Glutamatergic neuron (in vitro differentiated cells): ENCODE measurements at places on chromosomes 16 and 17. TPM values are rescaled to one million over a fixed set of nuclear protein-coding genes. Genes with fewer than 3 reads are reported as not detected.
A peak's percentile ranks its signal among the peaks of the same experiment; 100 is the strongest.

DNA sequence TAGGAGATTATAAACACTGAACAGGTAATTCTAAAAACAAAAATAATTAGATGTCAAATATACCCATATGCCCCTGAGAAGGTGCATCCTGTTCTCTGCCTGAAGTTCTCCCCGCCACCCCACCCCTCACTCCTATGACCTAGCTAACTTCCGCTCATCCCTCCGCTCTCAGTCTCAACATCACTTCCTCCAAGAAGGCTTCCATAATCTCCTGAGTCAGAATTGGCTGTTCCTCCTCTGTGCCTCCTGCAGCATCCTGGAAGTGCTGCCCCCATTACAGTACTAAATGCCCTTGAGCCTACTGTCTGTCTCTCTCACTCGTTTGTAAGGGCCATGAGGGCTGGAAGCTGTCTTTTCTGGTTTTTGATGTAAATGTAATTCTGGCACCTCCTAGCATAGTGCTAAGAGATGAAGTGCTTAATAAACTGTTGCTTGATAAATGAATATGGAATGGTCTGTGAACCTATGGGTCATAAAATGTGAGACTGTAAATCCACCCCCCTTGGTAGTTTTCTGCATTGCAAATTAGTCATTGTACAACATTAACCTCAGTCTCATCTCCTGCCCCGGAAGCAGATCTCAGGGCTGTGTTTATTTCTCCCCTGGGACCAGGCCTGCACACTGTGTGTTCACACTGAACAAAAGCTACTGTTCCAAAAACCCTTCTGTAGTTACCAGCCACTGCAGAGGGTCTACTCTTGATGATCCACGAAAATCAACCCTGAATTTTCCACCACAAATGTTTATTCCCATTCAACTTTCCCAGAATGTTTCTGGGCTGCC lies 3.9 kb upstream of the MYO1D start:
- no peak overlapping the region for H3K27ac ChIP-seq
- DNase-seq = no peak
- H3K27me3 ChIP-seq = peaks cover 3% of the 10 kb centered on the region
- H3K36me3 ChIP-seq = no peaks in the 10 kb centered on the region

DNA sequence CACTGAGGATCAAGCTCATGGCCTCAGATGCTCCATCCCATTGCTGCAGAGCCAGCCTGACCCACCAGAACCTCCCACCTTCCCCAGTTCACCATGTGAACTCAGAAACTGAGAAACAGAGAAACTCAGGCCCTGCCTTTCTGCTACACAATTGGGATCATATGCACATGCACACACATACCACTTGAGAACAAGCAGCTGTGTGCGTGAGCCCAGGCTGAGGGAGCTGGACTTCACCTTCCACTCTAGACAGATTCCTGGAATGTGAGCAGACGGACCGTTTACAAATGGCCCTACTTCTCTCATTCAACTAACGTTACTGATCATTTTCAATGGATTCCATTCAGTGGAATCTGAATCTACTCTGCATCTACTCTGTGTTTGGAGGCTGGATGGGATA lies 1.7 kb upstream of the SPEM2 start:
- H3K4me1 ChIP-seq = peaks cover 19% of the 10 kb centered on the region
- no peak overlapping the region for H3K4me3 ChIP-seq
- no peaks in the 10 kb centered on the region for H3K36me3 ChIP-seq
- peaks cover 15% of the 10 kb centered on the region for H3K27me3 ChIP-seq

- peaks cover 34% of the 10 kb centered on the region for H3K4me1 ChIP-seq
- H3K27me3 ChIP-seq = peaks cover 17% of the 10 kb centered on the region
- H3K27ac ChIP-seq = no peak overlapping the region
- peaks cover 11% of the 10 kb centered on the region for H3K36me3 ChIP-seq
- DNase-seq = no peak
Measured at GRCh38 chr17:1040216-1040600, 43.3 kb downstream of the TIMM22 start.

GRCh38 chr16:12901597-12902461 lies at the start of gene SHISA9:
Gene SHISA9, plus strand, starts transcription at chr16:12901598.
- peaks cover 8% of the 10 kb centered on the region for H3K27me3 ChIP-seq
- peak within 1 kb of the TSS; percentile 75 for H3K27ac ChIP-seq
- peaks cover 22% of the 10 kb centered on the region for H3K4me1 ChIP-seq
- no peaks in the 10 kb centered on the region for H3K36me3 ChIP-seq
- peak within 1 kb of the TSS; percentile 94 for H3K4me3 ChIP-seq

- no peak overlapping the region for H3K4me3 ChIP-seq
- peaks cover 4% of the 10 kb centered on the region for H3K27me3 ChIP-seq
- H3K4me1 ChIP-seq = no peaks in the 10 kb centered on the region
- no peak overlapping the region for H3K27ac ChIP-seq
Measured at GRCh38 chr17:48460052-48460451, 30.0 kb upstream of the SKAP1 start.

GRCh38 chr17:47690121-47690520 lies 3.8 kb upstream of the TBKBP1 start:
- peaks cover 8% of the 10 kb centered on the region for H3K27me3 ChIP-seq
- no peak overlapping the region for H3K4me3 ChIP-seq
- H3K27ac ChIP-seq = no peak overlapping the region
- peaks cover 30% of the 10 kb centered on the region for H3K4me1 ChIP-seq
- no peaks in the 10 kb centered on the region for H3K36me3 ChIP-seq

GRCh38 chr17:65172496-65173136 lies 35.4 kb downstream of the RGS9 start:
- no peak for DNase-seq
- H3K27me3 ChIP-seq = peaks cover 3% of the 10 kb centered on the region
- H3K36me3 ChIP-seq = no peaks in the 10 kb centered on the region
- H3K4me3 ChIP-seq = no peak overlapping the region
- peaks cover 5% of the 10 kb centered on the region for H3K4me1 ChIP-seq

- no peak overlapping the region for H3K27ac ChIP-seq
- no peak overlapping the region for H3K4me3 ChIP-seq
- peaks cover 30% of the 10 kb centered on the region for H3K4me1 ChIP-seq
- no peaks in the 10 kb centered on the region for H3K36me3 ChIP-seq
- peaks cover 5% of the 10 kb centered on the region for H3K27me3 ChIP-seq
Measured at GRCh38 chr17:78890498-78890897, 12.5 kb downstream of the CEP295NL start.

DNA sequence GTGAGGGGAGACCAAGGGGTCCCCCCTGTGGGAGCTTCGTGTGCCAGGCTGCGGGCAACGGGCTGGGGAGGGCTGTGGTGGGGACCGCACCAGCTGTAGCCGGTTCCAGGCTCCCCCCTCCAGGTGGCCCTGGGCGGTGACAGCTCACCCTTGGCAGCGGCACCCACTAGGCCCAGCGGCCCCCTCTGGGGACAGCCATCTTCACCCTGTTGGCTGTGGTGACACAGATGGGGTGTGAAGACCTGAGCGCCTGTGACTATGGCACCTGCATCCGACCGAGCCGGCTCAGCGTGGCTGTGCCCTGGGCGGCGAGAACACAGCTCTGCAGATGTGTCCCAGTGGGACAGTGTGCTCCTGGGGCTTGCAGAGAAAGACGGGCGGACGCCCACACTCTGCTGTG lies 1.1 kb upstream of the C1QTNF8 start:
- no peaks in the 10 kb centered on the region for H3K36me3 ChIP-seq
- no peak overlapping the region for H3K27ac ChIP-seq
- H3K4me3 ChIP-seq = no peak overlapping the region
- peaks cover under 1% of the 10 kb centered on the region for H3K4me1 ChIP-seq

DNA sequence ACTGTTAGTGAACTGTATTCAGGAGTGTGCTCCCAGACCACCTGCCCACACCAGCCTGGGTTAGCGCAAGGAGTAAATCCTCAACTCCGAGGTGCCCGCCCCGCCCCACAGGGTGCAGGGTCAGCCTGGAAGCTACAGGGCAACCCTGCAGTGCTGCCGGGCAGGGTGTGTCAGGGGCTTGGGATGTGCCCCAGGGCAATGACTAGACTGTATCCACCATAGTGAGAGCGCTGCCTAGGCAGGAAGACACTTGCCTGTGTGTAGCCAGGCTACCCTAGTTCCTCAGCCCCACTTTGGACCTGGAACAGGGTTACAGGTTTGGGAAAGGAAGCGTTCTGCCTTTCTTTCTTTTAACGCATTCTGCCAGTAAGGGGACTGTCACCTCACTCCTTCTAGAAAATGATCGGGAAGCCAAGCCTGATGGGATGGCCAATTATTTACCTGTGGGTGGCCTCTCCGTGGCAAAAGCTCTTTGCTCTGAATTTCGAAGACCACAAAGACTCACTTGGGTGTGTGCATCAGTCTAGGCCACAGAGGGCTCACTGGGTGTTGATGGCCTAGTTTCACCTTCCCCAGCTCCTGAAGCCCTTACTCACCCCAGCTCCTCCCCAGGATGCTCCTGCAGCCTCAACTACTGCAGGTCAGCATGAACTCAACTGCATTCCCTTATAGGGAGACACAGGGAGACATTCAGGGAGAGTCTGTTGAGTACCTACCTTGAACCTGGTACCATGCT lies 90.9 kb downstream of the CCDC182 start:
- H3K4me1 ChIP-seq = peaks cover 28% of the 10 kb centered on the region
- peaks cover 6% of the 10 kb centered on the region for H3K36me3 ChIP-seq
- no peak overlapping the region for H3K4me3 ChIP-seq
- no peak for DNase-seq

CFAP97D1 gene
- not detected for total RNA-seq

CD300LB gene
- total RNA-seq = not detected

CRHR1 gene
- 0.71 TPM for total RNA-seq

OVCA2 gene
- 16.3 TPM for total RNA-seq
